ENCODE measurements at places on chromosomes 11 and 22.
A peak's percentile ranks its signal among the peaks of the same experiment; 100 is the strongest.

DNA sequence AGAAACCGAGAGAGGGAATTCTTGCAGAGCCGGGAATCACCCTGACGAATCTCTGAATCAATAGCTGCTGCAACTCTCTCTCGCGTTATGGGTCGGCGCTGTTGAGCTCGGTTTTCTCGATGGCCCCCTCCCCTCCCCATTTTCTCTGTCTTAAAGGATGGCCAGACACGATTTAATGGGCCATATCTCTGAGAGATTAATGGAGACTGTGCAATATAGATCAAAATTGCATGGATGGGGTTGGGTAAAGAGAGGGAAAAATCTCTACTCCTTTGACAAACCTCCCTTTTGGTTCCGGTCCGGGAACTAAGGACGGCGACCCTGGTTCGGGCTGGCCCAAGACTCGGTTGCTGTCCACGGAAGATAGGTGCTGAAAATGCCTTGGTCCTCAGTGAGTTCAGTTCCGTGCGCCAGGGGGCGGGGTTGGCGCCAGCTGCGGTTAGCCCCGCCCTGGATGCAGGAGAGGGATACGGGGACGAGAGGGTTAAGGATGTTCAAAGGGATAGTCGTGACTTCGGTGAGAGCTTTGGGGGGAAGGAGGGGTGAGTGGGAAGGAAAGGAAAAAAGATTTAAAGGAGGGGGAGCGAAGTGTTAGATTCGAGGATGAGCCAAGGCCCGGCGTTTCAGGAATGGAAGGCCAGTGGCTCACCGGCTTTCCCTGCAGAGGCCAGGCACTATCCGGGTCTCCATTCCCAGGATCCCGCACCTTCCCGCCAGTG is 103.6 kb upstream of the HSD17B12 start:
- no peak for DNase-seq

DNA sequence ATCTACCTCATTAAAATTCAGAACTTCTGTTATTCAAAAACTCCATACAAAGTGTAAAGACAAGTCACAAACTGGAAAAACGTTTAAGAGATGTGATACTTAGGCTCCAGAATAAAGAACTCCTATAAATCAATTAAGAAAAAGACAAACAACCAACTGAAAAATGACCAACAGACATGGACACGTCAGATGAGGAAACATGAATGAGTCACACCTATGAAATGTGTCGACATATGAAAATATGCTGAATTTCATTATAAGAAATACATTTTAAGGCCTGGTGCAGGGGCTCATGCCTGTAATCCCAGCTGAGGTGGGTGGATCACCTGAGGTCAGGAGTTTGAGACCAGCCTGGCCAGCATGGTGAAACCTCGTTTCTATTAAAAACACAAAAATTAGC is 78.7 kb downstream of the ENTHD1 start:
- DNase-seq, result no peak

DNA sequence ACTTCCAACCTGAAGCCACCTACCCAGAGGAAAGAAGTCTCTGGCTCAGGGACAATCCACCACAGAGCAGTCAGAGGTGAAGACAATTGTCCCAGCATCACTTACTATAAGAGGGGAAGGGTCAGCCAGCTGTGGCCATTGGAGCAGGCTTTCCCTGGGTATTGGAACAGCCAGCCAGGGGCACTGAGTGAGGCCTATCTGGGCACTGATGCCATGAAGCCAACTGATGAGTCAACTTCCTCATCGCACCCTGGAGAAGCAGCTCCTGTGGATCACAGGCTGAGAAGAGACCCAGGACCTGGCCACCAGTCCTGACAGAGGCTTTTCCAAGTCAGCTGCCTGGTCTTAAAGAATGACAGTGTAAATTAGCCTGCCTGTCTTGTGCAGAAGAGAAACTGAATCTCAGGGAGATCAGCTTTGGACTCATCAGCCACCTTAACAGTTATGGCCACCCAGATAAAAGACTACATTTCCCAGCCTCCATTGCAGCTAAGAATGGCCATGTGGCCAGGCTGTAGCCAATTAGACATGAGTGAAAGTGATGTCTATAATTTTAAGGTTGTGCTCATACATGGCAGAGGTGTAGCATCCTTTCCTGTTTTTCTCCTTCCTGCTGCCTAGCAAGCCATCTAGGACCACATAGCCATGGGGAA is 19.0 kb downstream of the CHST1 start:
- DNase-seq, result no peak

DNA sequence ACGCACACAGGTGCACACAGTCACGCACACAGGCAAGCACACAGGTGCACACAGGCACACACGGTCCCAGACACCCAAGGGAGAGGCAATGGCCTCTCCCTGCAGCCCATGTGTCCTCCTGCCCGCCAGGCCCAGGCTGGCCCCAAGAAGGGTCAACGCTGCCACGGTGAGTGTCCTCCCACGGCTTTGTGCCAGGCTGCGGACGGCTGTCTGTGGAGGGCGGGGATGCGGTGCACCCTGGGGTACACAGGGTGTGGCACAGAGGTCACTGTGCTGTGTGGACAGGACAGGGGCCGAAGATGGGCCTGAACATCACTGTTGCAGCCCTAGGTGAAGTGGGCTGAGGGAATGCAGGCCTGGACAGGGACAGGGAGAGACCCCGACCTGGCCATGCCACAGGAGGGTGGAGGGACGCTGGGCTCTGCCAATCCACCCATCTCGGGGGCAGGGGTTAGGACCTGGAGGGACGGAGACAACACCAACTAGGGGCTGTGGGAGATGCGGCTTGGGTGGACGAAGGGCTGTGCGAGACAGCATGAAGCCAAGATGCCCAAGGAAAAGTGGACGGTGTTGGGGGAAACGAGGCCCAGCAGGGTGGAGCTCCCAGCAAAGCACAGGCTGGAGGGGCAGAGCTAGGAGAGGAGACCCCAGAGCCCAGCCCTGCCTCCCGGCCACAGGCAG is 523.8 kb downstream of the BRD1 start:
- DNase-seq, result no peak

DNA sequence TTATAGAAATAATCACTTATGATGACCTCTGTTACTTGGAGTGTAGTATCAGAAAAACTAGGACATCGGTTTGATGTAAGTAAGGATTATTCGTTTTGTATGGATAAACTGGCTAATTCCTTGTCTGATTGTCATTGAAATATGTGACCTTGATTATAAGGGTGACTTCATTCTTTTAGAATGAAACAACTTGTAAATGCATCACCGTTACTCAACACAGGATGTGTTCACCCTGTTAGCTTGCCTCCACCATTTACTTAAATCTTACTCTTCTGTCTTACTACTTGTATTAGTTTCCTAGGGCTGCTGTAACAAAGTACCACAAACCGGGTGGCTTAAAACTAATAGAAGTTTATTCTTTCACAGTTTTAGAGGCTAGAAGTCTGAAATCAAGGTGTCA is 7.9 kb downstream of the SFI1 start:
- DNase-seq, result no peak

- DNase-seq, result no peak
Observed at GRCh38 chr11:104319396-104319795, 155.4 kb upstream of the PDGFD start.

- no peak for DNase-seq
Observed at GRCh38 chr11:30423279-30423648, 100.4 kb downstream of the ARL14EP start.

DNA sequence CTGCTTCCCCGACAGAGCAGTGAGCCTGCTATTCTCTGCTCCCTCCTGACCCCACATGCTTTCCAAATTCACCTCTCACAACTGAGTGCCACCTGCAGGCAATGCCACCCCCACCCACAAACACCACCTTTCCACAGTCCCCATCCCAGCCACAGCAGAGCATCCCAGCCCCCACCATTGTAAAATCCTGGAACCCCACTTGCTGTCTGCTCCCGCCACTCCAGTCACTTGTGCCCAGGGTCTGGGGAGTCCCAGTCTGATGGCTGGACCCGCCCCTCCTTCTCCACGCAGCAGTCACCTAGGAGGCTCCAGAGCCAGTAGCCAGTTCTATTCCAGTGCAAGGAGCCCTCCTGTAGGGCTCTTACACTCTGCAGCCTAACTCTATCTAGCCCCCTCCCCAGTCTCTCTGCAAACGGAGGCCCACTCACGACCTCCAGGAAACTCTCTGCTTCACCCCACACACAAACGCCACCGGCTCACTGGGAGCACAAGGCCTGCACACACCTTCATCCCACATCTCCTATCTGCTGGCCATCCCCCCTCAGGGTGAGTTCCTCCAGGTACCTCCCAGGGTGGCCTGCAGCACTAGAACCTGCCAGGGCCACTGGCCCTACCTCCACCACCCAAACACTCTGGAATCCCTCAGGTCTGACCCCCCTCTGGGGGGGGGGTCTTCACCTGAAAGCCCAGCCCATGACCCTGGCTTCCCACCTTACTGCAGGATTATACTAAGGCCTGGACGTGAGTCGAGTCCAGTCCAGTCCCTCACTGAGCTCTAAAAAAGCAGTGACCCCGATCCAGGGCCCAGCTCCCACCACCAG is 1.4 kb downstream of the GNB1L start:
- DNase-seq, result no peak

DNA sequence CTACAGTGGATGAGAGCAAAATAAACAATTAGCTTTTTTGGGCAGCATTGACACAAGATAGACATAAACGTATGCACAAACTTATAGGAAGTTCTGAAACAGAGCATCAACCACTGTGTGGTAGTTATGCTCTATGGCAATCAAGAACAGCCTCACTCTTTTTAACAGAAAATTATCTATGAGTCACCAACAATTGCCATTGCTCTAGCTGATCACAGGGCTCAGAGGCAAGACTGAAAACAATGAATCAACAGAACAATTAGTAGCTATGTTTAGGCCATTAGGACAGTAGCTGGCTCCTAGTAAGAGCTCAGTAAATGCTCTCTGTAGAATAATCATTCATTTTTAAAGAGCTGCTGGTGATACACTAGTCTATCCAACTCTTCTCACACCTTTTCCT is 34.9 kb upstream of the PICALM start:
- DNase-seq, result no peak

- DNase-seq, result no peak
Observed at GRCh38 chr11:129259931-129260348, 67.8 kb upstream of the ARHGAP32 start.

DNA sequence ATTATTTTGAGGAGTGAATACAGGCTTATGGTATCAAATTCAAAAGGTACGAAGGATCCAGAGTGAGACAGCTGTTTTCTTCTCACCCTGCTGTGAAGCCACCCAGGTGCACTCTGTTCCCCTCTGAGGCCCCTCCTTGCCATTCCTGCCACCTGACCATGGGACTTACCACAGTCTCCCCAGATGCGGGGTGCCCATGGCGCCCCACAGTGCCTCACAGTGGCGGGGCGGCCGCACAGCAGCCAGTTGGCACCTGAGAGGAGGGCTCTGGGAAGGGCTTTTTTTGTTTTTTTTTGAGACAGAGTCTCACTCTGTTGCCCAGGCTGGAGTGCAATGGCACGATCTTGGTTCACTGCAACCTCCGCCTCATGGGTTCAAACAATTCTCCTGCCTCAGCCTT is 151.7 kb downstream of the CEP164 start:
- no peak for DNase-seq

DNA sequence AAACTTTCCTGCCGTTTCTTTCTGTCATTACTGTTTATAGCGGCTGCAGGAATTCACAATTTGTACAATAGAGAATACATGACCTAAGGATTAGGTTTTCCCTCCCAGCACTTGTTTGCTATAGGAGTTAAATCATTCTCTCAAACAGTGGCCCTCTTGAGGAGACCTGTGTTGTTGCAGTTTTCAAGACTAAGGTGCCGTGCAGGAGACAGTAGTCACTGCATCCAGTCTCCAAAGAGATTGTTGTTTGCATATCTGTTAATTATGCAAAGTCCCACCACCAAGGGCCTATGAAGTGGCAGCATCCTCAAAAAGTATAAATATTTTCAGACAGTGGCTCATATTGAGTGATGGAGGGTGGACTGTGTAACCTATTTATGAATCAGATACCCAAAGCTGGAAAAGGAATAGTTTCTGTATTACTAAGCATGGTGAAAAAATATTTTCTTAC is 2.3 kb downstream of the PRSS23 start:
- DNase-seq, result peak; percentile 33

DNA sequence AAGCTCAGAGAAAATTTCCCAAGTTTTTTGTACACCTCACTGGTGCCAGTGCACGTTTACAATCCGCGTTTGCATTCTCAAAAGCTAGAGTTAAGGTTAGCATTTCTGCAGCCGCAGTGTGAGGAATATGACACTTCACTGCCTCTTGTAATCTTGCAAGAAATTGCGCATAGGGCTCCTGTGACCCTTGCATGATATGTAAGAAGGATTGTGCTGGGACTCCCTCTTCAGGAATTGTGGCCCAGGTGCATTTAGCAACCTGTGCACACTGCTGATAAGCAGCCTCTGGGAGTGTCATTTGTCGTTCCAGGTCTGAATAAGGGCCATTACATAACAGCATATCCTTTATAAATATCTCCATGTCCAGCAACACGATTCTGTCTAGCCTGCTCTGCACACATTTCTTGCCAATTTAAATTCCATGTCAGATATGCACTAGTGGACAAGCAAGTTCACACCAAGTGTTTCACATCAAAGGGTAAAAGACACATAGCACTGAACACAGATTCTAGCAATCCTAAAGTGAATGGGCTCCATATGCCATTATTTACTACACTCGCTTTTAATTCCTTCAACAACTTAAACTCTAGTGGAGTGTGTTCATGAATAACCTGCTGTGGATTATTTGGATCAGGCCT is 69.2 kb upstream of the INCENP start:
- DNase-seq, result no peak

DNA sequence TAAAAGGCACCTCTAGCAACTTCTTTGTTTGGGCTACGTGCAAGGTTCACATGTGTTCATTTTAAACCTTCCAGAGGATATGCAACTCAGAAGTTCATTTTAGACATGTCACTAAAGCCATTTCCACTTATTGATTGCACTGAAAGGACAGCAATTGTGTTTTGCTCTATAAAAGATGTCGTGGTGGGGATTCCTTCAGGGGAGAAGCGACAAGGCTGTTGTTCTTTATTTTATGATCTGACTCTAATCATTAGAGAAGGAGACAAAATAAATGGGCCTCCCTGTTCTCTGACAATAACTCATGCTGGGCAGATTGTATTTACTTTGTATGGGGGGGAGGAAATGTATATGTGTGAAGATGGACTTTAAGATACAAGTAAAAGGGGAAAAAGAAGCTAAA is 370.1 kb upstream of the ARHGAP42 start:
- peak; percentile 17 for DNase-seq

GRCh38 chr11:23502389-23502788 is 642.1 kb upstream of the CCDC179 start:
- no peak for DNase-seq

DNA sequence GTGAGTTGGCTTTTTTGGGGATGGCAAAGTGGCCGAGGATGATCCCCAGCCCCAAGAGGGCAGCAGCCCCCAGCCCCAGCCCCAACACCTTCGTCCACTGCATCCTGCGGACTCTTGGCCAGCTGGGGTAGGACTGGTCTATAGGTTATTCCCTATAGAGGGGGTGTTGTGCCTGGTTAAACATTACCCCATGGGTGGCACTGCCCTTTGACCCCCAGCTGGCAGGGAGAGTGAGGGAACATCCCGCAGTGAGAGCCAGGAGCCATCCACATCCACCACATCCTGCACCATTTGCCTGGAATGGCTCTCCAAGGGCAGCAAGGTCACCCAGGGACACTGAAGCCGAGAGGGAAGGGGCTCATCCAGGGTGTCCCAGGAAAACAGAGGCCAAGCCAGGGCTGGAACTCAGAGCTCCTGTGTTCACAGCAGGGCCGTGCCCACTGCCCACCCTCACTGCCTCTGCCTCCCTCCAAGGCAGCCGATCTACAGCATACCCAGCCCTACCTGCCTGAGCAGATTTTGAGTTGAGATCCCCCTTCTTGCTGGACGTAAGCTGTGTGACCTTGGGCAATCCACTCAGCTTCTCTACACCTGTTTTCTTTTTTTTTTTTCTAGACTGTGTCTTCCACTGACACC is at the start of gene NAALADL1:
TSS of gene NAALADL1 (minus strand) at position 135 of the 636 bp plus-strand sequence. CDS start at position 103, 32 bp downstream.
- DNase-seq, result no peak

GRCh38 chr11:78110351-78110750 is 29.1 kb downstream of the ALG8 start:
- no peak for DNase-seq

Data from renal pelvis (tissue), 12 donors.